ENCODE measurements at places on chromosomes 4 and X.

DNA sequence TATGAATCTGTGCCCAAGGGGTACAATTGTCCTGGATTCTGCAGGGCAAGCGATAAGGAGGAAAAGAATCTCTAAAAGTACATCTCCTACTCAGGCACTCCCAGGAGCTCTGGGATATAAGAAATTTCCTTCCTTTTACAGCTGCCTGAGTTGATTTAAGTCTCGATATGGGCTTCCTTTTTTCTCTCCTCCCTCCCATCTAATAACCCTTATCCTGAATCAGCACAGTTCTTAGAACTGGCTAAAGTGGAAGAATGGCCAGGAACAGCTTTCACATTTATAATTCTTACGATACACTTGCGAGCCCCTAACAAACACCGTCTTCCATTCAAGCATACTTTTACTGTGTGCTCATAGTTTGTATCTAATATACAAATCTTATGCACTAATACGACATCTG, 21.2 kb downstream of the LRP2BP start:
- DNase-seq, result no peak

DNA sequence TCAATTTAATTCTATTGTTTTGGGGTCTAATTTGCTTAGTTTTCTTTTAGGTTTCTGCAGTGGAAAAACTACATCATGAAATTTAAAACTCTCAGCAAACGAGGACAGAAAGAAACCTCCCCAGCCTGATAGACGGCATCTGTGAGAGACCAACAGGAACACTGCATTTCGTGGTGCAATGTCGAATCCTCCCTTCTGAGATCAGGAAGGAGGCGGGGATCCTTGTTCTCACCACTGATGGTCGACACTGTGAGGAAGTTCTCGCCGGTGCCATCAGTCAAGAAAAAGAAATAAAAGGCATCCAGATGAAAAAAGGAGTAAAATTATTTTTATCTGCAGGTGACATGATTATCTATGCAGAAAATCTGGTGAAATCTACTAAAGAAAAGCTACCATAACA, 16.5 kb downstream of the GAK start:
- DNase-seq, result no peak

DNA sequence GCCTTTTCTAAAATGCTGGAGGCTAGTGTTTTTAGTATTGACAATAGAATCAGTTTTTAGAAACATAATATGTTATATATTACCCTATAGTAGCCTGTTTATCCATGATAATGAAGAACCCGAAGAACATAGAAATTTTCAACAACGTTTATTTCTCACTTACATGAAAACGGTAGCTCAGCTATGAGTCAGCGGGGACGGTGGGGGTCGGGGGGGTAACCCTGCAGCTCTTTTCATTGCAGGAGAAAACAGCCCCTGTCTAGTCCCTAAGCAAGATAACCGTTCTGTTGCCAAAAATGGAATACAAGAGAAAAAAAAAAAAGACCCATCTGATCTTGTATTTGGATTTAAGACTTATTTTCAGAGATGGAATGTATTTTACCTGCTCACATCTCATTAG, 1758.4 kb upstream of the AGA start:
- DNase-seq, result no peak

GRCh38 chrX:132505116-132505515, 16.3 kb upstream of the MBNL3 start:
- no peak for DNase-seq

- DNase-seq, result no peak
Measured at GRCh38 chrX:150543230-150544155, 24.9 kb upstream of the MTM1 start.

GRCh38 chr4:151475035-151475714, 66.2 kb downstream of the FHIP1A start:
- no peak for DNase-seq

All from stimulated activated CD4-positive, alpha-beta T cell treated with anti-CD3 and anti-CD28 coated beads, Interleukin-1b, Interleukin-23, amount 100 ng/mL, for 1 hour (primary cell).